GM06990 (cell line): ENCODE measurements at places on chromosomes 1 and 21.

GRCh38 chr1:117009132-117009531 lies 7.6 kb downstream of the CD101 start:
- DNase-seq: no peak

GRCh38 chr1:58773406-58773840 lies 10.4 kb downstream of the JUN start:
- DNase-seq: no peak

GRCh38 chr1:51156752-51157151 lies 54.7 kb downstream of the C1orf185 start:
- no peak for DNase-seq

GRCh38 chr1:67918067-67918466 lies 84.8 kb upstream of the GNG12 start:
- no peak for DNase-seq

- no peak for DNase-seq
Observed at GRCh38 chr1:29259802-29260441, 23.6 kb downstream of the PTPRU start.

DNA sequence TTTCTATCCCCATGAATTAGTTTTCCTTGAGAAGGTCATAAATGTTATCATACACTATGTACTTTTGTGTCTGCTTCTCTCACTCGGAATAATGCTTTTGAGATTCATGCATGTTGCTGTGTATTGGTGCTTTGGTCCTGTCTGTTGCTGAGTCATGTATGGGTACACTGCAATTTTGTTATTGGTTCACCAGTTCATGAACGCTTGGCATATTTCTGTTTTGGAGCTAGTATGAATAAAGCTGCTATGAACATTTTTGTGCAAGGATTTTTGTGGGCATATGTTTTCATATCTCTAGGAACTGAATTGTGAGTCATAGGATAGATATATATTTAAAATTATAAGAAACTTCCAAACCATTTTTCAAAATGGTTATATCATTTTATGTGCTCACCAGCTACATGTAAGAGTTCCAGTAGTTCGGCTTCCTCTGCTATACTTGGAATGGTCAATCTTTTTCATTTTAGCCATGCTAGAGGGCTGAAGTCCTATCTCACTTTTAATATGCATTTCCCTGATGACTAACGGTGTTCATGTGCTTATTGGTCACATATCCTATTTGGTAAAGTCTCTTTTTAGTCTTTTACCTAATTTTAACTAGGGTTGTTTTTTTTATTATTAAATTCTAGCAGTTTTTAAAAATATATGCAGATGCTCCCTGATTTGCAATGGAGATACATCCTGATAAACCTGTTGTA lies 38.2 kb downstream of the ETS2 start:
- no peak for DNase-seq

GRCh38 chr1:229383961-229384360 lies 41.1 kb upstream of the CCSAP start:
- no peak for DNase-seq

GRCh38 chr1:226497991-226498639 lies 50.4 kb upstream of the STUM start:
- no peak for DNase-seq

- DNase-seq: no peak
Observed at GRCh38 chr1:6491081-6491449, 402 bp downstream of the PLEKHG5 start.

DNA sequence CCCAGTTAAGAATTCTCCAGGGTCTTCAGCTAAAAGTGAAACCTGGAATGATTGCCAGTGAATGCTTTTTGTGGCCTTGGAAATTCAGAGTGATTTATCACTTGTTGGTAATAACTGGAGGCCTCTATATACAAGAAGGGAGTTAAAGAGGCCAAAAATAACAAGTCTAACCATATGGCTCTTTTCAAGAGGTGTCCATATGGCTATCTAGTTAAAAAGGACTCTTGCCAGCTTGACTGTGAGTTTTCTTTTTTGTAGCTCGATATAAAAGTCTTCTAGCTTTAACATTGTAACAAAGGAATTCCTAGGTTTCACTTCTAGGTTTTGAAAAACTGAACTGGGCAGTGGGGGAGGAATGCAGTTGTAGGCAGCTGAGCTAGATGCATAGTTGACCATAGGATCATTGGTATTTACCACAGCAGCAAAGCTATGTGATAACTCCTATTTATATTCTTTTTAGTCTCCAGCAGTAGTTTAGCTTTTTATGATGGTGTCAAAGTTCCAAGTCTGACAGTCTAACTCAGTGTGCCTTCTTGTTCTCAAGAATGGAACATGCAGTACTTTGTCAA lies 44.4 kb downstream of the CACHD1 start:
- DNase-seq: no peak

DNA sequence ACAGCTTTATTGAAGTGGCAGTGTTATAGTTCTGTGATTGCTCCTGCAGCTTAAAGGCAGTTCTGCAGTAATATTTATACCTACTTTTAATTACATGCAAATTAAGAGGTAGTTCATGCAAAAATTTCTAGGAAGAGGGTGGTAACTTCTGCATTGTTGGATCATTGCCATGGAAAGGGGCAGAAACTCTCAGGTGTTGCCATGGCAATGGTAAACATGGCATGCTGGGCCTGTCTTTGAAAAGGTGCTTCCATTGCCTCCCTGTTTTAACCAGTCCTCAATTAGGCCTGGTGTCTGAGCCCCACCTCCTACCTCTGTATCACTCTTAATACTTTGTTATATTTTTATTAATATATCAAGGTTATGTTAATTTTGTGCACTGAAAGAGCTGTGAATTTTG lies 104.7 kb downstream of the DISC1 start:
- no peak for DNase-seq

GRCh38 chr1:30765556-30766434 lies 8.2 kb upstream of the LAPTM5 start:
- peak; percentile 55 for DNase-seq

GRCh38 chr1:24355466-24355865 lies 36.3 kb downstream of the GRHL3 start:
- no peak for DNase-seq

- no peak for DNase-seq
Observed at GRCh38 chr1:42748461-42749410, 8.7 kb upstream of the CLDN19 start.

GRCh38 chr1:44512313-44512885 lies 107.3 kb downstream of the RNF220 start:
- DNase-seq: no peak

GRCh38 chr21:26826801-26827200 lies 18.4 kb downstream of the ADAMTS1 start:
- DNase-seq: no peak

DNA sequence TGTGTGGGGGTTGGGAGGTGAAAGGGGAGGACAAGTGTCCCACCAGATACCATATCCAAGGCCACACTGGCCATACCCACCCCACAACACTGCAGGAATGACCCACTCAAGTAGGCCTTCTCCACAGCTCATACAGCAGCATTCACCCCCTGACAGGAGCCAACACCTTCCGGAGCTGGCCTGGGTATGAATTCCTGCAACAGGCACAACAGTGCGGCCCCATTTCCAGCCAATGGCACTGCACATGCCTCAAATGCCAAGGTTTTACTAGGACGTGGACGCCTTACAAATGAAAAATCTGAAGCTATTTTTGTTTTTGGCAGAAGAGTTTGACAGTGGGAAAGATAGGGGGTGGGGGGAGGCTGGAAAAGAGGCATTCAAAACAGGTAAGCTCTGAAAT lies 2.0 kb downstream of the KCND3 start:
- DNase-seq: no peak

GRCh38 chr1:202056644-202057334 lies 46.4 kb downstream of the ELF3 start:
- DNase-seq: no peak

DNA sequence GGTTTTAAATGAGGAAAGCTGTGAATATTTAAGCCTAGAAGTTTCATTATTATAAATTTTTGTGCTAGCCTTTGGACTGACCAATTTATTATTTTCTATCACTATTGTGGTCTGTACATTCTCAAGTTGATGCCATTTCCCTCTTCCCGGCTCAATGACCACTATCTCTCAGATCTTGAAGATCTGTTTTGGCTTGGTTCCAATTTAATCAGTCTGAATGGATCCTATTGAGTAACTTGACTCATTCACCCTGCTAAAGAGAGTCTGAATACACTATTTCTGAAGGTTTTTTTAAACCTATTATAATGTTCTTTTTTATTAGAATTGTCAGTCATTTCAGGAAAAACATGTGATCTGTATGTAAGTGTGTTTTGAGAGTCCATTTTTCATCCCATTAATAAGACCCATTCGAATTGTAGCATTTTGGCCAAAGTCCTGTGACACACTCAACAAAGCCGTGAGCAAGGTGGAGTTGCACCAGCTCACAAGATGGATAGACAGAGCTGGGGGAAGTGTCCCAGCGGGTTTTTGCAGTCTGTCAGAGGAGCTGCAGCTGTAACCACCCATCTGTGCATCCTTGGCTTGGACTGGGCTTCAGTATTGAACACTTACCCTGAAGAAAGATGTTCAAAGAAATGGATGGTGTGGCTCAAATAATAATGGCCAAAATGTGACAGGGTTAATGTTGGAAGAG lies 145.6 kb downstream of the NFIA start:
- no peak for DNase-seq
